Tibial nerve (tissue), 4 donors: ENCODE measurements at places on chromosomes 11 and 22. TPM values are rescaled to one million over a fixed set of nuclear protein-coding genes. Genes with fewer than 3 reads are reported as not detected.

CLTCL1 gene
- total RNA-seq: 27.9 TPM

OR52I1 gene
- not detected for total RNA-seq

SEC14L2 gene
- total RNA-seq: 14.0 TPM

FGF19 gene
- total RNA-seq: not detected

RFPL2 gene
- not detected for total RNA-seq

CSNK2A3 gene
- 2.9 TPM for total RNA-seq

CRACR2B gene
- total RNA-seq: 15.7 TPM

KREMEN1 gene
- total RNA-seq: 12.8 TPM

CARD18 gene
- total RNA-seq: not detected

NADSYN1 gene
- 54.2 TPM for total RNA-seq

E2F8 gene
- total RNA-seq: not detected

HTR3A gene
- total RNA-seq: not detected

ARHGAP8 gene
- total RNA-seq: 2.9 TPM

MYEOV gene
- total RNA-seq: 13.0 TPM

PARVG gene
- 37.5 TPM for total RNA-seq

ARHGAP42 gene
- total RNA-seq: 28.5 TPM

BDNF gene
- 0.30 TPM for total RNA-seq

CCDC15 gene
- 0.98 TPM for total RNA-seq

SHANK2 gene
- 2.0 TPM for total RNA-seq

MRGPRD gene
- not detected for total RNA-seq

SH3BP1 gene
- 7.5 TPM for total RNA-seq

DEUP1 gene
- not detected for total RNA-seq

TENM4 gene
- total RNA-seq: 18.6 TPM

GLB1L2 gene
- 4.8 TPM for total RNA-seq

SLC15A3 gene
- 32.2 TPM for total RNA-seq

ARAP1 gene
- total RNA-seq: 149 TPM

ISX gene
- not detected for total RNA-seq

MUC2 gene
- total RNA-seq: not detected

PTGDR2 gene
- 0.30 TPM for total RNA-seq

SUSD2 gene
- total RNA-seq: 9.0 TPM

TNNT3 gene
- total RNA-seq: 6.9 TPM

VSIG2 gene
- total RNA-seq: not detected

OR52R1 gene
- total RNA-seq: not detected

PDGFB gene
- 7.5 TPM for total RNA-seq

TBX1 gene
- total RNA-seq: 1.7 TPM

HOATZ gene
- total RNA-seq: not detected

CST6 gene
- total RNA-seq: not detected

POTEH gene
- total RNA-seq: not detected

OR8A1 gene
- not detected for total RNA-seq

SCARF2 gene
- 28.4 TPM for total RNA-seq

DEFB131B gene
- not detected for total RNA-seq

ADAMTS15 gene
- total RNA-seq: 18.4 TPM

UPK3A gene
- not detected for total RNA-seq

ZNF215 gene
- 0.63 TPM for total RNA-seq

MTMR3 gene
- 56.1 TPM for total RNA-seq

CRYBB3 gene
- not detected for total RNA-seq

ENTHD1 gene
- total RNA-seq: 3.3 TPM

MUC5AC gene
- total RNA-seq: not detected

DGCR8 gene
- total RNA-seq: 35.1 TPM

SCO2 gene
- 3.3 TPM for total RNA-seq

PAMR1 gene
- 7.7 TPM for total RNA-seq

GAB4 gene
- 0.21 TPM for total RNA-seq

POU2AF1 gene
- not detected for total RNA-seq
